ENCODE measurements at places on chromosomes 12 and 14. TPM values are rescaled to one million over a fixed set of nuclear protein-coding genes. Genes with fewer than 3 reads are reported as not detected.

GUCY2C gene
- 0.06 TPM for total RNA-seq

MARCHF9 gene
- total RNA-seq = 0.94 TPM

CLEC1A gene
- total RNA-seq = 0.70 TPM

- peak; percentile 60 for DNase-seq
Measured at GRCh38 chr12:25557830-25558436, 4.8 kb upstream of the LMNTD1 start.

DNA sequence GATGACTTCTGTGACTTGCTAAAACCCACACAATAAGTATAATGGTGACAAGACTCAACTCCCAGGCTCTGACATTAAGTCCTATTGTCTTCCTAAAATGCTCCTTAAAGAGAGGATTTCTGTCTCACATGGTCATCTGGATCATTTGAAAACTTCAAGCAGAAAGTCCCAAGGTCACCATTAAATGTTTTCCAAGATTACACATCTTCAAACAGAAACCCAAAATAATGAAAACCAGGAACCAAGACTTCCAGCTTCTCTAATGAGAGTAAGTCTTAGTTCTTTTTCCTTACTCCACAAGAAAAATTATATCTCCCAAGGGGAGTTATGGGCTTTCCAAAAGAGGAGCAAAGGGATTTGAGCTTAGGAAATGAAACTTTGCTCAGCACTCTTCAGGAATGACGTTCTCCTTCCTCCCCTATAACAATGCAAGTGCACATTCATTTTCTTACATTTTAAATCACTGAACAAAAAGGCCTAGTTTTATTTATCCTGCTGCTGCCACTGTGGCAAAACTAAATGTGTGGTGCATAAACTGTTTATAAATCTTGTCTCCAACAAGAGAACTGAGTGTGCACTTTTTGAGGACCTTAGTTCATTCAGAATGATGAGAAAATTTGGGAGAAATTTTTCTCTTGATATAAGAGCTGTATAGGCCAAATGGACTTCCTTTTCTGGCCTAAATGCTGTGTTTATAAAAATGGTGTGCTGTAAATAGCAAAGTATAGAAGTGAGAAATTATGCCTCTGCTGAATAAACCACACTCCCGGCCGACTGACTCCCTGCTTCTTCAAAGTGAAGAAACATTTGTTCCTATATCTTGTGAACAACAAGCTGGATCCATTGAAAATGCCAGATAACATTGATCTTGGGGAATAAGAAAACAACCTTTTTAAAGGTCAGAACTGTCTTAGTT, 148.4 kb upstream of the PLEKHG7 start:
- no peak for DNase-seq

Measured in HFFc6 (cell line).